ENCODE measurements at places on chromosomes 2 and 18.

GRCh38 chr2:69424419-69424818 lies 12.8 kb downstream of the NFU1 start:
- no peak for DNase-seq

- DNase-seq: no peak
Observed at GRCh38 chr2:157596992-157597681, 31.5 kb downstream of the ACVR1C start.

- DNase-seq: no peak
Observed at GRCh38 chr2:203591642-203592041, 56.5 kb upstream of the RAPH1 start.

DNA sequence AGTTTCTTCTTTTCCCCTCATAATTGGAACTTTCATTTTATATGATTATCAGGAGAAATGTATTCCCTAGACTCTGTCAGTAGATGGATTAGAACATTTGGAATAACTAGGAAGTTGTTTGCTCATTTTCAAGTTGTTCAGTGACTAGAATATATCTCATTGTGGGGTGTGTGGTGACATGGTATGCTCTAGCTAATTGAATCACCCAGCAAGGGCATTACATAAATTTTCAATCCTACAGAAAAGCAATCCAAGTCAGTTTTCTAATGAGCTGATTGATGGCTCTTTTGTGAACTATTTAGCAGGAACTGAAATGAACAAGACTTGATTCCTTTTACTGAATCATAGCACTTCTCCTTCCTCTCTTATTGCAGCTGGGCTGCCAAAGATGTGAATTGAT lies 461.4 kb downstream of the TGIF1 start:
- no peak for DNase-seq

DNA sequence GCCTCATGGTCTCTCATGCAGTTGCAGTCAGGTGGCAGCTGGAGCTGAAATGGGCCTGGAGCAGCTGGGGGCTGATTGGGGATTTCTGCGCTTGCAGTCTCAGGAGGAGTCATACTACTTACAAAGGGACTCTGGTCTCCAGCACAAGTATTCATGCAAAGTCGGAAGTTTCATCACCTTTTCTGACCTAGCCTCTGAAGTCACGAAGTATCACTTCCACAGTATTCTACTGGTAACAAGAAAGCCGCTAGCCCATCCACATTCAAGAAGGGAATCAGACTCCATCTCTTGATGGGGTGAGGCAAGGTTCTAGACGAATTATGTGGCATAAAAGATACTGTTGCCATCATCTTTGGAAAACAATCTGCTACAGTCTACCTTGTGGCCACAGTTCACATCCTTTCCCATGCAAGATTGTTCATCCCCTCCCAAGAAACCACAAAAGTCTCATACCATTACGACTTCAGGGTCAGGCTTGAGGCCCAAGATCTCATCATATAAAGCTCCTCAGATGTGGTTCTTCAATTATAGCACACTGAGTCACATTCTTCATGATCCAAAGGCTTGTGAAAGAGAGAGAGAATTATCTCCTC lies 95.3 kb downstream of the SMC6 start:
- no peak for DNase-seq

GRCh38 chr2:103153580-103154284 lies 391.9 kb downstream of the TMEM182 start:
- no peak for DNase-seq

- DNase-seq: no peak
Observed at GRCh38 chr2:179543361-179543901, 278.8 kb upstream of the SESTD1 start.

DNA sequence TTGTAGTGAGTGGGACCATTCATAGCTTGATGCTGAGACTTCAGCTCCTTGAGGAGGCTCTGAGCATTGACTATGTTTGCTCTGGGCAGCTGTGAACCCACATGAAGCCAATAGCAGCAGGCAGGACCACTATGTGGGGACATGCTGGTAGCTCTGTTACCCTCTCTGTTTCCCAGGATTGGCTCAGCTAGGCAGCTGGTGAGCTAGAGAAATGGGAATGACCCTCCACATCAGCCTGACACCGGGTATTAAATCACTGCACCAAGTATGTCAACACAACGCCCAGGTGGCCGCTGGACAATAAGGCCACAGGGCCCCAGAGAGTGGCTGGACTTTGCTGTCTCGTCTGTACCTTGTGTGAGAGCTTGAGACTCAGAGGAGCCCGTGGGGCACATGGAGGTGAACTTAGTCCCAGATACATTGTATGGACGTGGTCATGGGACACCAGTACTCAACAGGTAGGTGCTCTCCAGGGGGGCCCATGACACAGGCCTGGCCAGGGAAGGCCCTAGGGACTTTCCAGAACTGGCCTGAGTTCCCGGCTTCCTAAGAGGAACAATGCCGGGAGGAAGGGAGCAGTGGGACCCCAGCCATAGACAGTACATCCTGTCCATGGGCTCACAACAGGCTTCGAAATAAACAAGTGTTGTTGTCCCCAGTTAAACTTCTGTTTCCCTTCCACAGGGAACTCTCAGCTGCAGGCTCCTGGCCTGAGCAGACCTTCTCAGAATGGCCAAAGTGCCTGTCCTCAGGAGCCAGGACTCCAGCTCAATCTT lies 35.2 kb downstream of the HS1BP3 start:
- peak; percentile 6 for DNase-seq

GRCh38 chr2:7899923-7900322 lies 781.9 kb upstream of the ID2 start:
- no peak for DNase-seq

DNA sequence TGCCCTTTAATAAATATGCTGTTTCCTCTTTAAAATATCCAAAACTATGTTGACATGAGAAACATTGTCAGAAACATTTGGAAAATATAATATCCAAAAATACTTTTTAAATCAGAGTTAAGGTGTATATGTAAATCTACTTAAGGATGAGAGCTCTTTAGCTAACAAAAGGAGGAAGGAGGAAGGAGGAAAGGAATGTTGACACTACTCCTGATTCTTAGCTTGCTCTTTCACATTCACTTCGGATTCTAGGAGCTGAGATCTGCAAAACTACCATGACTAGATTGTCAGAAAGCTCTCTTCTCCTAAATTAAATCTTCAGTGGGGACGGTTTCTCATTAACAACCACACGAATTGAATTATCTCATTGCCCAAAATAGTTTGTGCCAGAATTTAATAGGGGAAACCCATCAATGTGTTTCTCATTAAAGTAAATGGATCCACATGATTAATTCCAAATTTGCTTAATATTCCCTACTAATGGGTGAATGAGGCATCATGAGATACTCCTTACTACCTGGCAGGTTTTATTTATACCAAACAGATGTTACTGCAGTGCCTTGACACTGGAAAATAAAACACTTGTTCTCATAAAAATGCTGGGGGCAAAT lies 509.1 kb downstream of the MBD2 start:
- no peak for DNase-seq

GRCh38 chr18:46680784-46681695 lies 24.0 kb upstream of the LOXHD1 start:
- DNase-seq: no peak

Measured in ascending aorta (tissue), 2 donors.